ENCODE measurements at places on chromosomes 7 and 10.
A peak's percentile ranks its signal among the peaks of the same experiment; 100 is the strongest.

DNA sequence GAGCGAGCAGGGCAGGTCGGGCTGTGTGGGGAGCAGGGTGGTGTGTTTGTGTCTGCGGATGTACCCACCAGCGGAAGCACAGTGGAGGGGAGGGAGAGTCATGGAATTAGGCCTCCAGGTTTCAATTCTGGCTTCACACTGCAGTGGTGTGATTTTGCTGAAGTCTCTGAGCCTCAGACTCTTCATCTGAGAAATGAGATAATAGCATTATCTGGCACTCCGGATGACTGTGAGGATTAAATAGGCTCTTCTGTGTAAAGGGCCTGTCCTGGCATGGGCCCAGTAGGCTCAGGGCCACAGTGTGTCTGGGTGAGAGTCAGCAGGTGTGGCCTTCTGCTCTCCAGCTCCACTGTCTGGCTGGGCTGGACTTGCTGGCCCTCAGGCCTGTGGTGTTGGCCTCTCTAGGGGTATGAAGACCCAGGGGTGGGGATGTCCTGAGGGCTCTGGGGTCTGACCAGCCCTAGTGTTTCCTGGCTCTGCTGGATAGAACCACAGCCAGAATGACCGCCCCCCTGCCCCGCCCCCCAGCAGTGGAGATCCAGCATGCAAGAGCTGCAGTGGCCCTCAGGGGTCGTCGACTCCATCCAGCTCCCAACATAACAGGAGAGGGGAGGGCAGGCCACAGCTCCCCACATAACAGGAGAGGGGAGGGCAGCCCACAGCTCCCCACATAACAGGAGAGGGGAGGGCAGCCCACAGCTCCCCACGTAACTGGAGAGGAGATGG lies 178.6 kb downstream of the RPS24 start:
- no peak for DNase-seq

GRCh38 chr7:157458254-157458633 lies 121.4 kb downstream of the DNAJB6 start:
- no peak for DNase-seq

- no peak for DNase-seq
Observed at GRCh38 chr7:3201937-3202710, 98.9 kb upstream of the SDK1 start.

GRCh38 chr7:47228386-47229014 lies 353.4 kb downstream of the TNS3 start:
- no peak for DNase-seq

GRCh38 chr10:44749151-44749550 lies 162.0 kb upstream of the TMEM72 start:
- no peak for DNase-seq

GRCh38 chr10:73359492-73359891 lies 828 bp upstream of the CFAP70 start:
- no peak for DNase-seq

GRCh38 chr7:94183891-94184290 lies 179.7 kb upstream of the BET1 start:
- no peak for DNase-seq

DNA sequence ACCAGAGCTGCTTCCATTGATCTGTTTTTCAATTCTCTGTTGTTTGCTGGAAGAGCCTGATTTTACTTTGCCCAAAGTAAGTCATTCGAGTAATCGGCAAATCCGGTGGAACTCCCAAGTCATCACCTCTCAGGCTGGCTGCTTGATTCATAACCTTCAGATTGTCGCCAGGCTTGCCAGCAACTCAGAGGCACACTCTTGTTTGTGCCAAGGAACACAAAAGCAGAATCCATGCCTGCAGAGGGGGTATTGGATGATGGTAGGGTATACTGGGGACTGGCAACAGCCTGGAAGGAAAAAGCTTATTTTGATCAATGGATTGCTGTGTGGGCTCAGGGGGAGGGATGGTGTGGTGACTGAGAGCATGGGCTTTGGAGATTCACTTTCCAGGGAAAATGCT lies 542.4 kb downstream of the SORCS3 start:
- DNase-seq, result no peak

- no peak for DNase-seq
Observed at GRCh38 chr10:28434063-28434462, 98.9 kb upstream of the WAC start.

- DNase-seq, result no peak
Observed at GRCh38 chr7:112723416-112723815, 66.8 kb downstream of the TMEM168 start.

DNA sequence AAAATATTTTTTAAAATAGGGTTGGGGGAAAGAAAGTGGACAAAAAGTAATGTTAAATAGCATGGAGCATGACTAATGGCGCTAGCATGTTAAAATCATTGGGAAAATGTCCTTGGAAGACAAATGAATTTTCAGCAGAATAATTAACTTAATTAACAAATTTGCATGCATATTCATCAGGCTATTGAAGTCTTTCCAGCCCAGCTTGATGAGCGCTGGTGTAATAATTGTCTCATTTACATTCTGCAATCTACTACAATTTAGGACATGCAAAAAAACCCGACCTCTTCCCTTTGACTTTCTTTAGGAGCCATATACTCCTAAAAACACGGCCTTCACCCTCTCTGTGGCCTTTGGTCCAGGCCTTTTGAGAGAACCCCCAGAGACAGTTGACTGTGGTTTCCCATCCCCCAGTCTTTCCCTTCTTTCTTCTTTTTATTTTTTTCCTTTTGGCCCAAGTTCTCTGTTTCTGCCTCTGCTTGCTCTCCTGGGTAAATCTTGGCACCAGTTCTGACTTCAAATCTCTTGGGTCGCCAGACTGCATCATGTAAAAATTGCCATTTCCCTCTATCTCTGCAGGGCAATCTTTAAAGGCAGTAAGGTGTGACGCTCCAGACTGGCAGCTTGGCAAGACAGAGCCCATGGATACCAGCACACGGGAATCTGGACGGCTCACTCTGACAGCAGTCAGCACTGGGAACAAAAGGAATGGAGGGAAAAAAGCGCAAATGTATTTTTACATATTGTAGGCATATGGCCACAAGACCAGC lies 105.5 kb downstream of the NEUROD6 start:
- no peak for DNase-seq

GRCh38 chr7:39745320-39745719 lies 121.9 kb downstream of the RALA start:
- no peak for DNase-seq

GRCh38 chr10:19882621-19883020 lies 66.4 kb downstream of the PLXDC2 start:
- DNase-seq, result no peak

DNA sequence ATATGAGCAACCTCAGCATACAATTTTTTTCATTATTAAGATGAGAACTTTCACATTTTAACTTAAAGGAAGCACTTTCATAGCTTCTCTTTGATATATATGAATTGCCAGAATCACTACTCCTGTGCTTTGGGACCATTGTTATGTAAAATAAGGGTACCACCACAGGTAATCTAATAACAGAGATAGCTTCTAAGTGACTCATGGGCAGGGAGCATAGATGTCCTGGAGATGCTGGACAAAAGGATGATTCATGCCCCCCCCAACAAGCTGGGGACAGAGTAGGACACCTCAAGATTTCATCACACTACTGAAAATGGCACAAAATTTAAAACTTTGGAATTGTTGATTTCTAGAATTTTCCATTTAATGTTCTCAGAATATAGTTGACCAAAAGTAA lies 641.1 kb downstream of the PCDH15 start:
- DNase-seq, result no peak

DNA sequence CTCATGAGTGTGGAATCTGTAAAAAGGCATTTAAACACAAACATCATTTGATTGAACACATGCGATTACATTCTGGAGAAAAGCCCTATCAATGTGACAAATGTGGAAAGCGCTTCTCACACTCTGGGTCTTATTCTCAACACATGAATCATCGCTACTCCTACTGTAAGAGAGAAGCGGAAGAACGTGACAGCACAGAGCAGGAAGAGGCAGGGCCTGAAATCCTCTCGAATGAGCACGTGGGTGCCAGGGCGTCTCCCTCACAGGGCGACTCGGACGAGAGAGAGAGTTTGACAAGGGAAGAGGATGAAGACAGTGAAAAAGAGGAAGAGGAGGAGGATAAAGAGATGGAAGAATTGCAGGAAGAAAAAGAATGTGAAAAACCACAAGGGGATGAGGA lies 207.7 kb downstream of the ZEB1 start:
- no peak for DNase-seq

GRCh38 chr7:12067156-12067831 lies 143.8 kb upstream of the TMEM106B start:
- peak; percentile 21 for DNase-seq

DNA sequence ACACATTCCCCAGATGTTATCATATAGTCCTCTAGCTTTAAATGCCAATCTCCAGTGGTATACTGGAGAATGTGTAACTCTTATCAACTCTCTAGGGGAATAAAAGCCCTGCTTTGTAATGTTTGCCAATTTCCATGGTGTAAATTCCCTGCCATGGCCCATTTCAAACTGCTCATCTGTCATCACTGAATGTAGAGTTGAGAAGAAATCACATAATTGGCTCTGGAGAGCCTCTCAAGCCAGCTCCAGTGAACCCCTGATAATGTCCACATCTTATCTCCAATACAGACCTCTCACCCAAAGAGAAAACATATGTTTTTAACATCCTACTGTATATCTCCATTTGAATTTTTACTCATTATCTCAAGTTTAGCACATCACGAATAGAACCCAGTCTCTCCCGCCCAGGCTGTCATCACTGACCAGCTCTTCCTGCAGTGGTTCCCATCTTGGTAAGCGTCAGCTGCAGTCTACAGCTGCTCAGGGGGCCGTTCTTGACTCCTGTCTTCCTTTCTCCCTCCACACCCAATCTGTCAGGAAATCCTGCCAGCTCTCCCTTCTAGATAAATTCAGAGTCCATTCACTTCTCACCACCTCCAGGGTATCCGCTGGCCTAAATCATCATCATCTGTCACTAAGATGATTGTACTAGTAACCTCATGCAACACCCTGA lies 332.4 kb downstream of the FRMD4A start:
- no peak for DNase-seq

DNA sequence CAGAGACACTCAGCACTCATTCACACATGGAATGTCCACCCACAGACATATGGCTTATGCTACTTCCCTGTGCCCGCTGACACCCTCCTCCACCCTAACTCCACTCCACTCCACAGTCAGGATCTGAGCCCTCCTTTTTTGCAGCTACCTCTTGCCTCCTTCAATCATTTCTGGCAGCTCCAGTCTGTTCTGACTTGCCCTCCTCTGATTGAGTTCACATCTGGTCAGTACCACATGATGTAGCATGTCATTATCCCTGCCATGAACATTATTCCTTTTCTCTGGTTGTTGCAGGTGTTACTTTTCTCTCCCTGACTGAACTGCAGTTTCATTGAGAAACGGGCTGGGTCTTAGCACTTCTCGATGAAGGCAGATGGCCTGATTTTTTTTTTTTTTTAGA lies 130.1 kb upstream of the EGR2 start:
- no peak for DNase-seq

DNA sequence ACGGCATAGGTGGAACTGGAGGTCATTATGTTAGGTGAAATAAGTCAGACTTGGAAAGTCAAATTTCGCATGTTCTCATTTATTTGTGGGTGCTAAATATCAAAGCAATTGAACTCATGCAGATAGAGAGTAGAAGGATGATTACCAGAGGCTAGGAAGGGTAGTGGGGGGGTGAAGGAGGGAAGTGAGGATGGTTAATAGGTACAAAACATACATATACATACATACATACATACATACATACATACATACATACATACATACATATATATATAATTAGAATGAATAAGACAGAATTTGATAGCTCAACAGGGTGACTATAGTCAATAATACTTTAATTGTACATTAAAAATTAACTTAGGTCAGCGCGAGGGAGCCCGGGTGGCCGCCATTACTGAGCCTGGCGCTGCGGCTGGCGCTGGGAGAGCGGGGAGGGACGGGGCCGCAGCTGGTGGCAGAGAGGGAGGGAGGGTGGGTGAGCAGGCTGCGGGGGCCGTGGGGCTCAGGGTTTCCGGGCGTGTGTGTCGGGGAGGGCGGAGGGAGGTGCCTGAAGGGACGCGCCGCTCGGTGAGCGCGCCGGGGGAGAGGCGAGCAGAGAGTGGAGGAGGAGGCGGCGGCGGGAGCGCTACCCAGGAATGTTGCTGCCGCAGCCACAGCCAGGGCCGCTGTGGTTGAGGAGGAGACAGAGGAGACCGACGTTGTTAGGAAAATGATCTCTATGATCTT lies 85.8 kb upstream of the EGFR start:
- no peak for DNase-seq

DNA sequence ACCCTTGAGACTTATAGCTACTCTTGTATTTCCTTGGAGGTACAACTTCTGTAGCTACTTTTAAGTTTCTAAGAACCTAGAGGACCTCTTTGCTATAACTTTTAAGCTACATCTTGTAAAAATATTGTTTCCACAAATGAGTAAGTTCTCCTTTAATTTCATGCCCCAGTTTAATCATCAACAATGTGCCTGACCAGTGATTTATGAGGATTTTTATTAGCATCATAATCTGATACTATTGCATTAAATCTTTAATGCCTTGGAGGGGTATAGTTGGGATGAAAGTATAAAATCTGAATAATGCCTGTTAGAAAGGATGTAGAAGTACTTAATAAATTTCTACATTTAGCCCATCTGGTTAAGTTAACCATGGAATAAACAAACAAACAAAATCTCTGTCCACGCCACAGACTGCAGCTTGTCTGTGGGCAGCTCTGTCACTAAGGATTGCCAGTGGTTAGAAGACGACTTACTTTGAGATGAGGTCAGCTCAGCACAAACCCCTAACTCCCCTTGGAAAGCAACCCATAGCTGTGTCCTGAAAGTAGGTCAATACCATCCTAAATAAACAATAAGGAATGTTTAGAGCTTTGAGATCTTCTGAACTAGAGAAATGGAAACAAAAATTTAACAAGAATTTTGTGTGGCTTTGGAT lies 18.3 kb downstream of the UBE2D1 start:
- DNase-seq, result no peak

DNA sequence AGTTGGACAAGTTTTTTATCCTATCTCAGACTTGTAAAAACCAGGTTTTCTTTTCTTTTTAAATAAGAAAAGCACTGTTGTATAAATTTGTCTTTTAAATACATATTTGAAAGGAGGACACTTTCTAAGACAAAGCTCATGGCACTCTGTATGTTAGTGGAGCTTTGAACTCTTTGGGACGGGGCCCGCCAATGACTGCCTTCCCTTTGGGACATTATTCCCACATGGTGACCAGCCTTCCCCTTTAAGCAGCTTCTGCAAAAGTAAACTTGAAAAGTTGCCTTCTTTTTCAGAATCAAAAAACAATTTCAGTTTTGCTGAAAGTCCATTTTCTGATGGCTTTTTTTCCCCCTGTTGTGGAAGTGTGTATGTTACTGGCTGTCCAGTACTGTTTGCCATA lies 1.8 kb downstream of the CUX1 start:
- DNase-seq, result no peak

DNA sequence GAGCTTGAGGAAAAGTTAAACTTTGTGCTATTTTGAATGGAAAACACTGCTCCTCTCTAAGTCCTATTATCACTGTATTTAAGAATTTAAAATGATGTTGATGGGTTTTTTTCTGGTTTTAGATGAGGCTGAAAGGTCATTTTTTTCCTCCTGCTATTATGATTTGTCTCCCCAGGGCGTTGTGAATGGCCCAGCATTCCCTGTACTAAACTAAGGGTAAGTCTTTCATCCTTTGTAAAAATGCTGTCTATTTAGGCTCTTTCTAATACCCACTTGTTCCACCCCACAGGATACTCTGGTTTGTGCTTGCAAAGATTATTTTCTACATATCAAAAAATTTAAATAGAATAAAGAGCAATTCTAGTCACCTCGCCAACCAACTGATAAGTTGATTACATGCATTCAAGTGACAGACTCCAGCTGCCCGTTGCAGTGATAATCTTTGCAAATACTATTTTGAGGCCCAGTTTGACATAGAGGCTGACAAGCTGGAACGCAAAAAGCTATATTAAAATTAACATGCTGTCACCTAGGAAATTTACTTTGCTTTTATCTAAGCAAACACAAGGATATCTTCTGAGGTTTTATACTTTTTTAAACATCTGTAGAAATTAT lies 222.3 kb upstream of the TMEM229A start:
- DNase-seq, result no peak
